ENCODE measurements at places on chromosomes 1 and 21.
A peak's percentile ranks its signal among the peaks of the same experiment; 100 is the strongest.

DNA sequence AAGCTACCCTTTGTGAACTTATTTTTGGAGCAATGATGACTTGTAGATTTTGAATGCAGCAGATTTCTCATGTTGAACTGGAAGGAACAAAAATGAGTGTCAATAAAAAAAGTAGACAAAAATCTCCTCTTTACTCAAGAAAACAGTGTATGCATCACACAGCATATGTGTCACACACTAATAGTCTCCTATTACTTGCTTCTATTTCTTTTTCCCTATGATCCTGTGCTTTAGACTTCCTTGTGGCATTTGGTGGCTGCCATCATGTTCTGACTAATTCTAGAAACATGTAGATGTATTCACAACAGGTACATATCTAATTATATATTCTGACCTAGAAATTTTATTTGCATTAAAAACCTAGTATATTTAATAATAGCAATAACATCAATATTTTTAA lies 14.3 kb downstream of the RC3H1 start:
- DNase-seq: no peak

DNA sequence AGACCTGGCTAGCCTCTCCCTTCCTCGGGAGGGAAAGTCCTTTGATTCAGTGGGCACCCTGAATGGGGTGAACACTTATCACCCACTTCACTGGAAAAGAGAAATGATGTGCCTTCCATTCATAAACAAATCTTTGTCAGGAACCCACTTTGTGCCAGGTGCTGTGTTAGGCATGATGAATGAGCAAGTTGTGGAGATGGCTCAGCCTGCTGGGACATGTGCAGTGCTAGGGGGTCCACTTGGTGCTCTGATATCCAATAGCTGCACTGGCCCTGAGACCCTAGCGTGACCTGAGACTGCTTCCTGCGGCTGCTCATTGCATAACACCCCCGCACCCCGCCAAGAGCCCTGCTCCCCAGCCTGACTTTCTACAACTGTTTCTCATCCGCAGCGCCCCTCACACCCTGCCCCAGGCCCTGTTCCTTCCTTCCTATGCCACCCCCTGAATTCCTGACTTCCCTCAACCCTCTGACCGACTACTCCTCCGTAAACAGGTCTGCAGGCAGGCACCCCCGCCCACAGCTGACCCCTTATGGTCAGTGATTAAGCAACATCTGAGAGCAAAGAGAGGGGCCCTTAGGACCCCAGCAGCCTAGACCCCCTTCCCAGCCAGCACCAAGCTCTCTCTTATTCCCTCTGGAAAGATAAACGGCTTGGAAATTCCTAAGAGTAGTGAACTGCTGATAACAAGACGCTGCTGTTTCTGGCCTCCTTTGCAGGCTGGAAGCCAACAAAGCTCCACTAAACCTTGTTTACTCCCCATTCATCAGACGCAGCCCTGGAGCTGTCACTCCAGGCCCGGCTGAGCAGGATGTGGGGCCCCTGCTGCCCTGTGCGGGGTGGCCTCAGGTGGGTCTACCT lies 12.9 kb downstream of the CSRP1 start:
- no peak for DNase-seq

DNA sequence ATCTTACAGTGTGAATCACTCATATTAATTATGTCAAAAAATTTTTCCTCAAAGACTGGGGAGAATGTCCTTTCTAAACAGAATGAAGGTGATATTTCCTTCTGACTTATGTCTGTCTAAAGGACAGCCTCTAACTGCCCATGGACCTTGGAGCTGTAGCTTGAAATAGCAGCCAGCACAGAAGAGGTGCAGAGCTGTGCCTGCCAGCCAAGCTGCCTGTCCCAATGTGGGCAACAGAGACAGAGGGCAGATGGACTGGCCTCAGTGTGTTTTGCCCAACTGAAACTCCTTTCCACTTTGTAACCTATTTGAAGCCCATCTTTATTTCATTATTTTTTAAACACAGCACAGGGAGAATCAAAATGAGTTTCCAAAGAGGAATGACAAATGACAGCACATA lies 97.6 kb upstream of the DYNLT5 start:
- DNase-seq: no peak

DNA sequence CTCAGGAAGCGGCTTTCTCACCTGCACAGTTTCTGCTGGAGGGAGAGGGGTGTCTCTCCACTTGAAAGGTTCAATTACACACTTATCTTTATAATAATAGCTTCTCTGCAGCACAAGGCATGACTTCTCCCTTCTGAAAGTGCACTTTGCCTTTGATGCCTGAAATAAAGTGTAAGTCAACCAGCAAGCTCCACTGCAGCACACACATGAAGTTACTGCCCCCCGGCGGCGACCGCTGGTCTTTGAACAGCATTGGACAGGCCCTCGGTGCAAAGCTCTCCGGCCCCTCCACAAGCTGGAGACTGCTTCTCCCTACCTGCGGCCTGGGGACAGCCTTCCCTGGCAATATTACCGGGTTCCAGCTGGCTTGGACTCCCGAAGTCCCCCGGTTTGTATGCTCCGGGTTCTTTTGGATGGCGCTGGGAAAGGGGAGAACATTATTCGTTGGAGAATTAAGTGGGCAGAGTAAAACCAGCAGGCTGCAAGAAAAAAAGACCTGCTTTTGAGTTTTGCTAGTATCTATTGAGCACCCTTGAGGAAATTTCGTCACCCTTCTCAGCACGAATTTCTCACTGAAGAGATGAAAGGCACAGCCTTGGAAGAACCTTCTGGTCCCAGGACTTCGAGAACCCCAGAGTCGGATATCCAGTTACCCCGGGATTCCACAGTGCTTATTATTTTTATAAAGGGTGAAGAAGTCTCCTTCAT lies 11.8 kb downstream of the RCAN1 start:
- peak; percentile 93 for DNase-seq

DNA sequence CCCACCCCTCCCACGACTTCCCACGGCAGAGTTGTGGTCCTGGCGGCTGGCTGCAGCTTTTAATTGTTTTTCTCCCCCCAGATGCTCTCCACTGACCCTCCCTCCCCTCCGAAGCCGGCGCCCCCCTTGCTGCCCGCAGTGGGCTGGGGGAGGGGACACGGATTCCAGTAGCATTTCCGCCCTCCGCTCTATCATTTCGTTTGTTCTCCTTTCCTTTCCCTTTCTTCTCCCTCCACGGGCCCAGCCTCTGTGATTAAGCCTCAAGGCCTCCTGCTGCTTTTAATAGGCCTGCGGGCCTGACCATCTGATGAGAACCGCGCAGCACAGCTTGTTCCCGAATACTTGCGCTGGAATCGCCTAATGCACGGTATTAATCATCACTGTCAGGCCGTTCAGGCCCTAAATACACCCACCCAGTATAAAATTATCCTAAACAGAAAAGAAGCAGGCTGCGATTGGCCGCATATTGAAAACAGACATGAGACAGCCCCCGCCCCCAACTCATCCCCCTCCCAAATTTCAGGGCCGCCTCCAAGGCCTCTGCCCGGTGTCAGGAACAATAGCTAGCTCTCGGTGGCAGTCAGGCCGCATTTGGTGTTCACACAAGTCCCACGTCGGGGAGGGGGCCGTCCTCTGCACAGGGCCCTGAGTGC lies 102.0 kb upstream of the ARHGEF16 start:
- DNase-seq: no peak

All from NCI-H2107 (cell line).